ENCODE measurements at places on chromosomes 7 and 10.

DNA sequence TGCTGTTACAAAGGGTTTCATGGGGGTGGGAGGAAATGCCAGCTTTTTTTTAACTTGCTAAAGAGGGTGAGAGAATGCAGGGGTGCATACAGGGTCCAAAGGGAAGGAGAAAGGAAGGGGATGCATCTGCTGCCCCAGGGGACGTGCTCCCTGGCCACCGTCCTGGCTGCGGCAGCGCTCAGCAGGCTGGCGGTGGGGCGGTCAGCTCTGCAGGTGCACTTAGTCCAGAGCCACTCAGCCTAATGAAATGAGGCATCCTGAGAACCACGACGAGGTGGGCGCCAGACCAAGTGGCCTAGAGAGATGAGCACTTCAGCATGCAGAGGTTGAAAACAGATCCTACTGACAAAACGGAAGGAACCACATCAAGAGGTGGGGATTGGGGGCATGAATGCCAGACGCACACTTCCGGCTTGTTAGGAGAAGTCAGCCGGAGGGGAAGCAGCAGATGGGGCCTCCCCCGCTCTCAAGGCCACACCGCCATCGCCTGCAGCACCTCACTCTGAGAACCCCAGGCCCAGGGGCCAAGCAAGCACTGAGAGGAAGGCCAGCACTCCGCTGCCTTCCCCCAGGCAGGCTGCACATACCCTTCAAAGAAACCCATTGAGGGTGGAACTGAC lies 94.5 kb downstream of the MAD1L1 start:
- DNase-seq, result no peak

DNA sequence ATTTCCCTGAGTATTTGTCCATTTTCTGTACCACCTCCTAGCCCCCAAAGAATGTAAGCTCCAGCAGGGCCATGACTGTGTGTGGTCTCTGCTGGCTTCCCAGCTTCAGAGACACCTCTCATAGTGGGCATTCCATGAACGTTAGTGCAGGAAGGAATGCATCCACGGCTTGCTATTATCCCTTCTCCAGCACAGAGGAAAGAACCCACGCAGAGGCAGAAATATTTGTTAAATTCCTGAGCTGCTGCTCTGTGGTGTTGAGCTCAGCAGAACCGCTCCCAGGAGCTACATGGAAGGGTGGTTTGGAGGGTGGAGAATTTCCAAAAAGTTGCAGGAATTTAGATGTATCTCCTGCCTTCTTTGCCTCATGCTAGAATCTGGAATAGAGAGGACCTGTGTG lies 275.2 kb downstream of the POU6F2 start:
- no peak for DNase-seq

DNA sequence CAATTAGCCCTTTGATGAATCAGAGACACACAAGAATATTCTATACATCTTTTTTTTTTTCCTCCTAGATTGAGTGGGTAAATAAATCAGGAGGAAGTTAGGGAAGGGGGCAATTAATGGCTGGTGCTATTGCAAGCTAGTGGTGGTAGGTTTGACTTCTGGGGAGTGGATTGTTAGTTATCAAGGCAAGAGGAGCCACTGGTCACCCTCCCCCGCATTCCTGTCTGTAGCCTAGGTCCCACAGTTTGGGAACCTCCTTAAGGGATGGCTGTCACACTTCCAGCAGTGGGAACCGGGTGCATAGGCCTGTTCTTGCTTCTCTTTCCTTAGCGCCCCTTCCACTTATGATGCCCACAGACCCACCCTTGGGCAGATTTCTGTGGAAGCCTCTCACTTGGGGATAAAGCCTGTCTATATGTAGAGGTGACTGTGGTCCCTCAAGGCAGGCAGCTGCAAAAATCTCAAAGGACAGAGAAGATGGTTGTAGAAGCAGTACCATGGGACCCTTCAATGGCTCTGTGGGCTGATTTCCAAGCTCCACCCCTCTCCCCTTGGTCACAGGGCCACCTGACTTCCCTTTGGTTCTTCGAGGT lies 2.3 kb upstream of the ADCK2 start:
- DNase-seq, result no peak

DNA sequence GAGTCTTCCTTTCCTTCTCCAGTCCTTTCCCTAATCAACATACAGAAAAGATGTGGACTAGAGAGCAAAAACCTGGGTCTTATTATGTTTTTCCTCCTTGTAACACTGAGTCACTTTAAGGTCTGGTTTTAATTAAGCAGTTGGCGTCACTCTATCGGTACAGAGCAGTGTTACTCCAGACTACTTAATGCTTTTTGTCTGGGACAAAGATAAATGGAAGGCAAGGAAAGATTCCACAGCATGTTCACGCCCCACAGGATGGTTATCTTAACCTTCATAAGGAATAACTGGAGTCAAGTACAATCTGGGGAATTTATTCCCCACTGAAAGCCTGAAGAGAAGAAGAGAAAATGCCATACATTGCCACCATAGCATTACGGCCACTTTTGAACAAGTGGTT lies 145.7 kb downstream of the ELAPOR2 start:
- no peak for DNase-seq

DNA sequence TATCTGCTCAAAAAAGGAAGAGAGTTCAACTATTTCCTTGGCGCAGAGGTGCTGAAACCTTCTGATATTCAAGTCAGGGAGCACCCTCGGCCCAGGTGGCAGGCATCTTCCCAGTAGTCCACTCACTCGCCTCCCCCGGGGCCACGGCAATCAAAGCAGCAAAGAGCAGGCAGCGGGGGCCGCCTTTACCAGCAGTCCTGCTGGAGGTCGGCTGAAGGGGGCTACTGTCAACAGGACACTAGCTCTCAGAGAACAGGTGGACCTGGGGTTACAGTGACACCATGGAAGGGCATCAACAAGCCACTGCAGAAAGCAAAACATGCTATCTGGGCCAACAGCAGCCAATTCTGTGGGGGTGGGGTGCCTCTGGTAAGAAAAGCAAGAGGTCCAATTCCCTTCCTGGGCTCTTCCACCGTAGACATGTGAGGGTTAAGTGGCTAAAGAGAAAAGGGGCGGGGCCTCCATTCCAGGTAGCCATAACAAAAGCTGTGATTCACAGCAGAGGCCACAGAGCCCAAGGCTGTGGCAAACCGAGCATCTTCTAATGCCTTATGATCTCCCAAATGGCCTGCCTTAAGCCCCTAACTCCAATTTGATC lies 9.4 kb downstream of the FZD9 start:
- no peak for DNase-seq

DNA sequence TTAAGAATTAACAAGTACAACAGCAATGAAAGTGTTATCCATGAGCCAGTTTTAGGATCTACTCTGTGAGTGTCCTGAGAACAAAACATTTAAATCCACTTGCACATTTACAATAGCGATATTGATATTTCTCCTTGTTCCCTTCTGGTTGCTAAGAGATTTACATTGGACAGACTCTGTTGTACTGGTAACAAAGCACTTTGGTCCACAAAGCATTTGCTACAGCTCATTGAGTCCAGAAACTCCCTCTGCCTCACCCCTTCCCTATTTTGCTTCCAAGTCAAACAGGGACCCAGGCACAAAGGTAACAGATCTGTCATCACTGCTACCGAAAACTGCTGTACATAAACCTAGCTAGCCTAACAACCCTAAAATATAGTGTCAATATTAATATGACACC lies 2.1 kb downstream of the ANK3 start:
- DNase-seq, result no peak

DNA sequence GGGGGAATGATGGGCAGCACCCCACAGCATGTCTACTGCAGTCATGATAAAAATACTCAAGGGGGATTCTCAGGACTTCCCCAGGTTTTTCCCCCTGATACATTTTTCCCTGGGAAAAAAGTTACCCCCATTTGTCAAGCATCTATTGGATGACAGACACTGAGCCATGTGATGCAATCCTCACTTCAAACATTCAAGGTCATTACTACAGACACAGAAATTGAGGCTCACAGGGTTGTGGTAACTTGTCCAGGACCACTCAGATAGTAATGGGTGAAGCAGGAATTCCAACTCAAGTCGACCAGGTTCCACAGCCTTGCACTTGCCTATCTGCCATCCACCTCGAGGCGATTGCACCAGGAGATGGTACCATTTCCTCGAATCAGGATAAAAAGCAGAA lies 31.7 kb downstream of the PPP1R3C start:
- DNase-seq, result no peak

All from activated T-helper 1 cell treated with anti-CD3 and anti-CD28 coated beads, Interleukin-12 subunit alpha, Interleukin-12 subunit beta, Interleukin-2, Interleukin-4 antibody, amounts not matched to agents 30 ng/mL and 10 ng/mL and 1 ng/mL, durations not matched to agents 14 hours and 24 hours and 36 hours (primary cell).